ENCODE measurements at places on chromosomes 4 and X. TPM values are rescaled to one million over a fixed set of nuclear protein-coding genes. Genes with fewer than 3 reads are reported as not detected.
A peak's percentile ranks its signal among the peaks of the same experiment; 100 is the strongest.

The BMPR1B gene
- 21.1 TPM for total RNA-seq

GRCh38 chr4:84683064-84683850, 100.3 kb downstream of the CDS1 start:
- H3K27ac ChIP-seq = no peak overlapping the region
- H3K4me3 ChIP-seq = no peak overlapping the region
- peaks cover 60% of the 10 kb centered on the region for H3K36me3 ChIP-seq
- no peaks in the 10 kb centered on the region for H3K4me1 ChIP-seq
- H3K27me3 ChIP-seq = no peaks in the 10 kb centered on the region

- H3K27ac ChIP-seq = no peak overlapping the region
- no peaks in the 10 kb centered on the region for H3K4me1 ChIP-seq
- H3K27me3 ChIP-seq = no peaks in the 10 kb centered on the region
- no peak overlapping the region for H3K4me3 ChIP-seq
- H3K36me3 ChIP-seq = no peaks in the 10 kb centered on the region
These were observed 248.9 kb upstream of the UGT8 start for GRCh38 chr4:114349543-114350175.

DNA sequence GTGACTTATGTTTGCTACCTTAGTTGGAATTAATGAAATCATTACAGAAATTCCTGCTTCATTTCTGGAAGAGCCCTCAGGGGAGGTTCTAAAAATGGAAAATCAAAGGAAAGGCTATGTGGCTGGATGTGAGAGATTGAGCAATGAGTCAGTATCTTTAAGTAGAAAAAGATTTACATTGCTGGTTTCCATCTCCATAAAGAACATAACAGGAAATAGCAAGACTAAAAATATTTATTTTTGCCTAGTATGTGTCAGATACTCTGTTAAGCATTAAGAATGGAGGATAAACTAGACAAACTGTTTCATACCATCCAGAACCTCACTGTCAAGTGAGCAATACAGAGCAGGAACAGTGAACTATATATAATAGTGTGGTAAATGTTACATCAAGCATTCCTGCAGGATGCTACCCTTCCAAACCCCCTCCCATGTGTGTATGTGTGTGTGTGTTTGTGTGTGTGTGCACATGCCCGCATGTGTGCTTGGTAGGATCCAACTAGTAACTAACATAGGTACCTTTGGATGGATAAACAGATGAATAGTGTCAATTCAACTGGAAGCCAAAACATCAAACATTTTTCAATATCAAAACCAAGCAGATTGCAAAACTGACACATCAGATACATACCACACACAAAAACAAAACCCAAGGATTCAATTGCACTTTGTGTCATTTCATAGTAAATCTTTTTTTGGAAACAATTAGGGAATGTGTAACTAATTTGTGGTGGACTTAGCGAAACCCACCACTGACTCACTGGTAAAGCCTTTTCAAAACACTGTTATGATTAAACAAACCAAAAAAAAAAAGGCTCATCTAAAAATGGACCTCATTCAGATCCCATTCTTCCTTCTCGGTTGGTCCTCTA, 223.4 kb downstream of the SHROOM3 start:
- DNase-seq = peak; percentile 27
- H3K36me3 ChIP-seq = no peaks in the 10 kb centered on the region
- no peaks in the 10 kb centered on the region for H3K27me3 ChIP-seq
- H3K4me3 ChIP-seq = no peak overlapping the region
- no peak overlapping the region for H3K27ac ChIP-seq
- peaks cover 7% of the 10 kb centered on the region for H3K4me1 ChIP-seq

GRCh38 chr4:110371016-110371770, 104.8 kb upstream of the ENPEP start:
- H3K27me3 ChIP-seq = no peaks in the 10 kb centered on the region
- H3K4me3 ChIP-seq = no peak overlapping the region
- H3K27ac ChIP-seq = no peak overlapping the region
- no peaks in the 10 kb centered on the region for H3K4me1 ChIP-seq

DNA sequence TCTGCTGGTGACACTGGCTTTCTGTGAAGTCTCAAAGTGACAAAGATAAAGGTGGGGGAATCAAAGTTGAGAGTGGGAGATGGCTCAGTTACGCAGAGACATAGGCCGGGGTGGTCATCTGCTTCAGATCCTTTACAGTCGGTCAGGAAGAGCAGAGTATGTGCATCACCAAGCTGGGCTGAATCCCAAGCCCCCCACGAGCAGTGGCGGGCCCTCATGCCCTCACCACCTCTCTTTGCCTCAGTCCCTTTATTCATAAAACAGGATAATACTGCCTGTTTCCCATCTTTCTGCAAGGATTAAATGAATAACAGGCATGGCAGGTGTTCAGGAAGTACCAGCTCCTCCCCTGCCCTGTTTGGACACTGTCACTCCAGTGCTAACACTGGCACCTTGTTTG, 135.6 kb downstream of the EVC2 start:
- H3K4me1 ChIP-seq = no peaks in the 10 kb centered on the region
- no peak overlapping the region for H3K27ac ChIP-seq
- DNase-seq = no peak

- no peaks in the 10 kb centered on the region for H3K4me1 ChIP-seq
- no peak overlapping the region for H3K4me3 ChIP-seq
- peaks cover 23% of the 10 kb centered on the region for H3K27me3 ChIP-seq
These were observed 52.7 kb upstream of the RAI2 start for GRCh38 chrX:17913801-17914200.
